ENCODE measurements at places on chromosomes 2 and 18.

DNA sequence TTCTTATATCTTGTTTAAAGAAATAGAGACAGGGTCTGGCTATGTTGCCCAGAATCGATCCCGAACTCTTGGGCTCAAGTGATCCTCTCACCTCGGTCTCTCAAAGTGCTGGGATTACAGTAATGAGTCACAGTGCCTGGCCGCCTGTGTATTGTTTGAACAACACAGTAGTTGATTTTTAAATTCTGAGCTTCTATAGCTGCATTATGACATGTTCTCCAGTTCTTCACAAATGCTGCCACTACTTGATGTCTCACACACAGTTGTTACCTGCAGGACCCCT is 7.7 kb upstream of the RHOB start:
- peak; percentile 53 for DNase-seq

- no peak for DNase-seq
These were observed 340.4 kb upstream of the MMADHC start for GRCh38 chr2:149928011-149928410.

GRCh38 chr2:3656762-3657721 is 958 bp upstream of the ALLC start:
- DNase-seq = no peak

GRCh38 chr2:206533977-206534376 is 90.6 kb downstream of the ADAM23 start:
- no peak for DNase-seq

DNA sequence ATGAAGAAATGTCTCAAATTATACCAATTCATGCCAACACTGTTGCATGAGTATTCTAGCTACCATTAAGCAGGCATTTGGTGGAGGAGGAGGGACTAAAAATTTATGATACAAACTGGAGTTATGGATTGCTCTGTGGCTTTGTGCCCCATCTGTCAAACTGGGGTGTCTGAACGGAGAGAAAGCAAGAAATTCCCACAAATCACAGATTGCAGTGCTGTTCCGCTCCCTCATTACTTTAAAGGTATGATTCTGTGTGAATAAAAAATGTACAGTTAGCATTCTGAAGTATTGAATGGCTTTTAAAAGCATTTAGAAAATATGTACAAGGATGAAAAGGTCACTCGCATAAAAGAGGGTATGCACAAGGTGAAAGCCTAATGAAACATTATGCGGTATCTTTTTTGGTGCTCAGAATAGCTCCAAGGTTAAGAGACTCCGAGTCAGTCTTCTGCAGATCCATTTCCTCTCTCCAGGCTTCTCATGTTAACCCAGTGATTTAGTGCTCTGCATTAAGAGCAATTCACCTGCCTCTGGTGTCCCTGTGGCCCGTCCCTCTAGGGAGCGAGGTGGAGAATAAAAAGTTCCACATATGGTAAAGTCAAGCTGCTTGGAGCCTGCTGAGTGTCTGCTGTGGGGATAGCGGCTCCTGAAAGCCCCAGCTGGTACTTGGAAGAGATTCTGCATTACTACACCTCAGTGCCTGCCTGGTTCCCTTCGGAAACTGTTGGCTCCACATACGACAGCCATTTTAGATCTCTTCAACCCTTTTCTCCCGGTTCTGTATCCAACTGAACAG is 184.2 kb downstream of the ZNF521 start:
- DNase-seq = no peak

DNA sequence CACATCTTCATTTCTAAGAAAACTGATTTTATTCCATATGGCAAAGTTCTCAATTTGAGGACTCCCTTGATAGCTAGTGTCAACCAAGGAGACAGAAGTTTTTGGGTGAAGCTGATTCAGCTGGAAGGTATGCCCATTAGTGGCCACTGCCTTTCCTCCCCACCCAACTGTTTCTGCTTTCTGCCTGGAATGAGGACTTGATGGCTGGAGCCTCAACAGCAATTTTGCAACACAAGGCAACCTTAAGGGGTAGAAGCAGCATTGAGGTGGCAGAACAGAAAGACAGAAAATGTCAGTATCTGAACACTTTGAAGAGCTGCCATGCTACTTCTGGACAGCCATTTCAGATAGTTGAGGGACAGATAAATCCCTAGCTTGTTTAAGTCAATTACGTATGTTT is 47.0 kb downstream of the INHBB start:
- no peak for DNase-seq

DNA sequence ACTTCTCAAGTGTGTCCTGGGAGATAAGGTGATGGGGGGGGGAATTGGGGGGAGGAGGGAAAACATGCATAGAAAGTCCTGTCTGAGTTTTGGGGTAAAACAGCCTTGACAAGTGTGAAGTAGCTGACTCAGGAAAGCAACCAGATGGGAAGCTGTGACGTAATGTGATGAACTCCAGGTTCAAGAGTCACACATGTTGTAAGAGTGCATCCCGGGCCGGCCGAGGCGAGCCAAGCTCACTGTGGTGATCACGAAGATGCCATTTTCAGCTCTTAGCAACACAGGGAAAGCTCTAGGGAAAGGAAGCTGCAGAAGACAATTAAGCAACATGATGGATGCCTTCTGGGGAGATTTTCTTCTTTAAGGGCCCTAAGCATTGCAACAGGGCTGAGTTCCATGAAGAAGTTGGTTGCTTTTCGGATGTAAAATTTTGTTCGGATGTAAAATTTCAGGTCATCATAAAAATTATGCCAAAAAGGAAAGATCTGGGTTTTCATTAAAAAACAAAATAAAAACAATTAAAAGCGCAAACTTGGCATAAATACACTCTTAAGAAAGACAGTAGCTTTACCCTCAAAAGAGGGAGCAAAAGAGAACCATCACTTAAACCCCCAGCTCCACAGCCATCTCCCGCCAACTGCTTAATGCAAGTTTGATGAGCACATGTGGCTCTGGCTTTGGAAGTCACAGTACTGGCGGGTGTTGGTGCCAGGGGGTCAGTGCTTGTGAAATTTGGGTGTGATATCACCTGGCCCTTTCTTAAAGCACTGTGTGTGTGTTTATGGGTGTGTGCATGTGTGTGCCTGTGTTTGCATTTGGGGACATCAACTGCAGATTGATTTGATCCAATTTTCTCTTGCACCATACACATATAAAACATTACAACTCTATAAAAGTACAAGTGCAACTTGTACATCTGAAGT is 19.1 kb downstream of the SERTAD2 start:
- DNase-seq = no peak

DNA sequence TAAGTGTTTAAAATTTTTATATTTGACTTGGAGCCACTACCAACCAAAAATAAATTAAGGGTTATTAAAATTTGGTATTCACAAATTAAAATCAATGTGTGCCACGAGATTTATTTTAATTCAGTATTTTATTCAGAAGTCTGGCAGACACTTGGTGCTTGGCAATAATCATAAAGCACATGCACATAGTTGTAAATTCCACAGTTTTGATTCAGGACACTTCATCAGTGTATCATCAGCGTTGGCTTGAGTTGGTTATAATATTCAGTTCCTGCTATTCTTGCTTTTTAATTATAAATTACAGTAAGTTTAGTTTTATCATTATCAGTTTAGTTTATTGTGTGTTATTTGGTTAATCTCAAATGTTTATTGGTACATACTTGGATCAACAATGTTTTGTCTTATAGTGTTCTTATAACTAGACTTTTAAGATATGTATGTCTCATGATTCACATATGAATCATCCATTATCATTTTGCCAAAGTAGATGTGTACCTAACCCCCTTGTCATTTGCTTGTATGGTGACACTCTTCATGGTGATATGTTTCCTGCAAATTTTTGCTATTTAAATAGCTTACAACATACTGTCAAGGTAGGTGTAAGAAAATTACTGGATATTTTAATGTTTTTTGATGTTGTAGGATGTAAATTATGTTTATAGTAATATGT is 237.9 kb downstream of the BABAM2 start:
- DNase-seq = peak; percentile 63

DNA sequence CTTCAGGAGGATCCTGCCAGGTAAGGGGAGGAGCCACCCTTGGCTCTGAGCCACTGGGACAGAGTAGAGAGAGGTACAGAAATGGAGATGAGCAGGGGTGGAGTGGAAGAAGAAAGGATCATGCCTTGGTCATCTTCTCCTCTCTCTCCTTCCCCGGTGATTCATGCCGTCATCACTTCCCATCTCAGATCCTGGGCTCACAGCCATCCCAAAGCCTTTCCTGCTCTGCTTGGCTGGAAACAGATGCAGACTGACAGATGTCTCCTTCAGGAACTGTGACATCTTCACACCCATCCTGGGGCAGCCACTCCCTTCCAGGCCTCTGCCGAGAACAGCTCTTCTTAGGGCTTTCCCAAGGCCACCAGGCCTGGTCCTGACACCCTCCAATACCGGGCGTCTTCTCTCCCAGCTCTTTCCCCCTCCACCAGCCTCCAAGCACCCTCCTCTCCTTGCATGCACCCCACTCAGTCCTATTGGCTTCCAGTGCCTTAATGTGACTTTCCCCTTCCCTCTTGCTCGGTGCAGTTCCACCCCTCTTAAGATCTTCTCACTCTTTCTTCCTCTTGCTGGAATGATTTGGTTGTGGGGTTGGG is 58.3 kb upstream of the TNP1 start:
- peak; percentile 78 for DNase-seq

GRCh38 chr2:240789501-240790369 is 30.3 kb downstream of the KIF1A start:
- no peak for DNase-seq

GRCh38 chr2:232982926-232983668 is 30.0 kb downstream of the NGEF start:
- DNase-seq = no peak

DNA sequence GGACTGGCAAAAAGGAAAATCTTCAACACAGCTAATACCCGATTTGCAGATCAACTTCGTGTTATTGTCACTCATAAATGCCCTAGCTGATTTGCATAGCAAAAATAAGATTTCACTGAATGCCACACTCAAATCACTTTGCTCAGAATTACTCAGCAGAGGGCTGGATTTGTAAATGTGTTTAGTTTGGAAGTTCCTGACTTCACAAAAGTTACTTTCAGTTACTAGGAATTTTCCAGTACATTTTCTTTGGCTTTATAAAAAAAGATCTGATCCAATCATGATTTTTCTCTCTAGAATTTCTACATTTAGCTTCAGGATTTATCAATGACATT is 433.3 kb upstream of the ID2 start:
- DNase-seq = no peak
